SJSA1 (cell line): ENCODE measurements at places on chromosomes 11 and 22. TPM values are rescaled to one million over a fixed set of nuclear protein-coding genes. Genes with fewer than 3 reads are reported as not detected.

TRIM22 gene
- 125 and 142 TPM in 2 replicates for total RNA-seq

OR4A5 gene
- not detected in 2 replicates for total RNA-seq

LARGE1 gene
- 24.8 and 40.9 TPM in 2 replicates for total RNA-seq

AMOTL1 gene
- 10.1 and 14.8 TPM in 2 replicates for total RNA-seq

OR52I1 gene
- not detected in 2 replicates for total RNA-seq

OR52A1 gene
- under 0.01 TPM in 1 of 2 replicates, not detected in the other for total RNA-seq

MS4A8 gene
- not detected in 2 replicates for total RNA-seq

OR8B2 gene
- not detected in 2 replicates for total RNA-seq

CYB5R2 gene
- total RNA-seq = 0.60 and 0.76 TPM in 2 replicates

CBLIF gene
- total RNA-seq = not detected in 2 replicates

HPS5 gene
- total RNA-seq = 58.2 and 67.5 TPM in 2 replicates

MYBPC3 gene
- total RNA-seq = not detected in 2 replicates

CLCF1 gene
- total RNA-seq = 6.9 and 9.4 TPM in 2 replicates

GPR152 gene
- not detected in 2 replicates for total RNA-seq

CRYBB3 gene
- not detected in 2 replicates for total RNA-seq

ESAM gene
- total RNA-seq = 0.18 TPM in 1 of 2 replicates, not detected in the other

TXN2 gene
- total RNA-seq = 18.8 and 27.4 TPM in 2 replicates

HTR3A gene
- total RNA-seq = not detected in 2 replicates

B3GAT1 gene
- total RNA-seq = not detected in 2 replicates

POU2AF3 gene
- total RNA-seq = not detected in 2 replicates

SOX6 gene
- total RNA-seq = 6.5 and 18.5 TPM in 2 replicates

ART5 gene
- not detected in 2 replicates for total RNA-seq

SAA2 gene
- total RNA-seq = not detected in 2 replicates

MEI1 gene
- total RNA-seq = 0.08 TPM in 1 of 2 replicates, not detected in the other

CRACR2B gene
- total RNA-seq = not detected in 2 replicates

RTN4R gene
- 0.05 TPM in 1 of 2 replicates, not detected in the other for total RNA-seq

CXCR5 gene
- total RNA-seq = not detected in 2 replicates

GPR83 gene
- total RNA-seq = not detected in 2 replicates

GUCY1A2 gene
- 0.11 and 0.13 TPM in 2 replicates for total RNA-seq

CENPM gene
- total RNA-seq = 26.2 and 51.9 TPM in 2 replicates

OR51B4 gene
- total RNA-seq = not detected in 2 replicates
